Activated naive CD4-positive, alpha-beta T cell (primary cell): ENCODE measurements at places on chromosomes 5 and 9.

DNA sequence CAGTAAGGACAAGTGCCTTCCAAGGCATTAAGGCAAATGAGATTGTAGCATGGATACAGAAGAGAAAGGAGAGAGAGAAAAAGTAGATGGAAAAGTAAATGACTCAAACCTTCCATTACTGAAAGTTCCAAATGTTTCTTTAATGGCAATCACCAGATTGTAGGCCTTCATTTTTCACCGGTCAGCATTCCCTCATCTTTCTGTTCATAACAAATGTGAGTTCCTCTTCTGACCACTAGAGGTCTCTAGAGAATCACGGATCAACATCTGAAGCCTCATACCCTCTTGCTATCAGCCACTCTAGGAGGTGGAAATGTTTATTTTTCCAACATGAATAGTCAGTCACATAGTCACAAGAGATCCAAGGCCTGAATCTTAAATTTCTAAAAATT, 73.6 kb upstream of the RPS23 start:
- DNase-seq, result no peak

DNA sequence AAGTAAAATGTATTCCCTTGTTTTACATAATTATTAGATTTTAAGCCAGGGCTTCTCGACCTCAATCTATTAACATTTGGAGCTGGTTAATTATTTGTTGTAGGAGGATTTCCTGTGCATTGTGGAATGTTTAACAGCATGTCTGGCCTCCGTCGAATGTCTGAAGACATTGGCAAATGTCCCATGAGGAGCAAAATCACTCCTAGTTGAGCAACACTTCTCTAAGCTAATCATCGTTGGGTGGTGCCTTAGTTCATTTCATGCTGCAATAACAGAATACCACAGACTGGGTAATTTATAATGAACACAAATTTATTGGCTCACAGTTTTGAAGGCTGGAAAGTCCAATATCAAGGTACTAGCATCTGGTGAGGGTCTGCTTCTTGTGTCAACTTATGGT, 13.4 kb upstream of the VPS13A start:
- DNase-seq, result no peak

DNA sequence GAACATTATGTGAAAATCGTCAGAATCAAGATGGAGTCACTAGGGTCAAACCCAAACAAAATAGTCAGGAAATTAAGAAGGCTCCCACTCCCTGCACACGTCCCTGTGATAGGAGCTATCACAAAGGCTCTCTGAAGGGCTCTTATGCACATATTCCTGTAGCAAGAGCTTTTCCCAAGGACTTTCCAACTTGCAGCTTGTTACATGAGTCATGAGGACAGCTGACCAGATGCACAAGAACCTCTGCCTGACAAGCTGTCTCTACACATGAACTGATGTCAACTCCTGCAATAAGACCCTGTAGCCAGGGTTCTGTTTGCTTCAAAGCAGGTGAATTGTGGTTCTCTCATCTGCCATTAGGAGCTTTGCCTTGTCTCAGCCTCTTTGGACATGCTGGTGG, 122.4 kb downstream of the OLFM1 start:
- DNase-seq, result no peak

DNA sequence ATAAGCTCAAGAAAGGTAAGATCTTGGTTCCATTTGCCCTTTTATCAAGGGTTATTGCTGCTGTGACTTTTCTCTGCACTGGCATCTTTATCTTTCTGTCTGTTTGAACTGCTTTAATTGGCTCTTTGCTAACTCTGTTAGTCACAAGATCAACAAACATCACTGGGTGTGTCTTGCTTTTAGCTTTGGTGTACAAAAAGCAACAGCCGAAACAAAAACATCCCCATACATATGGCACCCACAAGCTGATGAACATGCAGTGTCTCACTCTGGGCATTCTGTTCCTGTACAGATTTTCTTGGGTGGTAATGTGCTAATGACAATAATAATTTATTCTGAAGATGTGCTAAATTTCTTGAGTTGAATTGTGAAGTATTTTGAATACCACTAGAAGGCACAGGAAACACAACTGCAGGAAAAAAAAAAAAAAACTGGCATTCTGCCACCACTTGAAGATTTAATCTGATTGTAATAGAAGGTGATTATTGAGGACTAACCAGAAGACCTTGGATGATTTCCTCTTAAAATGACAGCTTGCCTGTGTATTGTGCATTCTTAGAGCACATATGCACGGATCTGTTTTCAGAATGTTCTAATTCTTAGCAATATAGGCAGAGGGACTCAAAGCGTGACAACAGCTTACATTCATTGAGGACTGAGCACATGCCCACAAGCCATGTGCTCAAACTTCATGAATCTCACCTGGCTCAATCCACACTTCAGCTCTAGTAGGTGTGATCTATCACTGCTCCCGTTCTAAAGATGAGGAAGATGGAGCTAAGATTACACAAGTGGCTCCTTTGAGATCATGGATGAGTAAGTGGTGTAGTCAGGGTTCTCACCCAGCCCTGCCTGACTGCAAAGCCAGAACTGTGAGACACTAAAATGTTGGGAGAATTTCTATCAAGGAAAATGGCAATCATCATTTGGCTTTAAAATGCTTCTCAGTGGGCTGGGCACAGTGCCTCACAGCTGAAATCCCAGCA, 96.4 kb downstream of the EBF1 start:
- DNase-seq, result no peak

DNA sequence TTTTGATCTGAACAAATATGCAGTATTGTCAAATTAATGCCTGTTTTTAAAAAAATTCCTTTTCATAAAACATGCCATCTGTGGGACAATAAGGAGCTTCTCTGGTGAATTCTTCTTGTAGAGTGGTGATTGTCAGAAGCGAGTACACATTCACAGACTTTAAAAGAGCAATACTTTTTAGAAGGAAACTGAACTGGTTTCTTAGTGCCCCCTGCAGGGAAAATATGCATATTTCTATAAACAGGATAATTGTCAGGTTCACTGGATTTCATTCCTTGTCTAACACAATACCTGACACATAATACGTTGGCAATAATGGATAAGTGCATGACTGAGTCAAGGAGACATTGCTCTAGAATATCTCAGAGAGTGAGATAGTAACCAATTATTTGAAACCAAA, 133.7 kb downstream of the KIF4B start:
- DNase-seq, result no peak
